Keratinocyte (primary cell): ENCODE measurements at places on chromosomes 1 and 21. TPM values are rescaled to one million over a fixed set of nuclear protein-coding genes. Genes with fewer than 3 reads are reported as not detected.

The SFN gene
- polyA plus RNA-seq, result 1,394 to 2,602 TPM (median 2,333 TPM) in 3 replicates

The A3GALT2 gene
- polyA plus RNA-seq, result not detected in 3 replicates

The PDIK1L gene
- 1.1 to 2.8 TPM (median 1.6 TPM) in 3 replicates for polyA plus RNA-seq

The CLCA1 gene
- polyA plus RNA-seq, result 0.04 to 0.05 TPM in 2 of 3 replicates, not detected in the other

The FMOD gene
- polyA plus RNA-seq, result 0.39 to 0.47 TPM (median 0.44 TPM) in 3 replicates

The S100A7 gene
- polyA plus RNA-seq, result 13.1 to 31.2 TPM (median 16.0 TPM) in 3 replicates

The NBPF1 gene
- 12.8 to 16.4 TPM (median 14.2 TPM) in 3 replicates for polyA plus RNA-seq

The CACHD1 gene
- polyA plus RNA-seq, result 1.6 to 2.4 TPM (median 1.9 TPM) in 3 replicates

The LRRC38 gene
- polyA plus RNA-seq, result 0.03 TPM in 1 of 3 replicates, not detected in the others

The TTC24 gene
- polyA plus RNA-seq, result not detected in 3 replicates

The TMEM35B gene
- 22.8 to 33.4 TPM (median 26.4 TPM) in 3 replicates for polyA plus RNA-seq

The KDM1A gene
- 82.0 to 99.1 TPM (median 84.8 TPM) in 3 replicates for polyA plus RNA-seq

The WNT2B gene
- polyA plus RNA-seq, result 0.37 to 0.51 TPM (median 0.49 TPM) in 3 replicates

The ROR1 gene
- 9.2 to 10.4 TPM (median 9.4 TPM) in 3 replicates for polyA plus RNA-seq

The CHODL gene
- polyA plus RNA-seq, result 0.80 to 1.6 TPM (median 1.4 TPM) in 3 replicates

The OR6F1 gene
- polyA plus RNA-seq, result not detected in 3 replicates

The MYOG gene
- not detected in 3 replicates for polyA plus RNA-seq

The KCNE1 gene
- 0.03 to 0.08 TPM (median 0.04 TPM) in 3 replicates for polyA plus RNA-seq

The DNAJC28 gene
- 0.91 to 1.4 TPM (median 1.1 TPM) in 3 replicates for polyA plus RNA-seq

The PGLYRP4 gene
- 2.4 to 21.6 TPM (median 3.8 TPM) in 3 replicates for polyA plus RNA-seq

The PPT1 gene
- 43.8 to 58.9 TPM (median 52.7 TPM) in 3 replicates for polyA plus RNA-seq

The CALML6 gene
- 0.08 to 0.45 TPM in 2 of 3 replicates, not detected in the other for polyA plus RNA-seq

The RBP7 gene
- 1.1 to 2.1 TPM (median 1.6 TPM) in 3 replicates for polyA plus RNA-seq

The TOMM40L gene
- 14.4 to 18.2 TPM (median 17.5 TPM) in 3 replicates for polyA plus RNA-seq

The SELP gene
- 0.09 TPM in 1 of 3 replicates, not detected in the others for polyA plus RNA-seq

The FMO4 gene
- polyA plus RNA-seq, result 2.9 to 6.2 TPM (median 4.7 TPM) in 3 replicates
